ENCODE measurements at places on chromosomes 4 and X.

DNA sequence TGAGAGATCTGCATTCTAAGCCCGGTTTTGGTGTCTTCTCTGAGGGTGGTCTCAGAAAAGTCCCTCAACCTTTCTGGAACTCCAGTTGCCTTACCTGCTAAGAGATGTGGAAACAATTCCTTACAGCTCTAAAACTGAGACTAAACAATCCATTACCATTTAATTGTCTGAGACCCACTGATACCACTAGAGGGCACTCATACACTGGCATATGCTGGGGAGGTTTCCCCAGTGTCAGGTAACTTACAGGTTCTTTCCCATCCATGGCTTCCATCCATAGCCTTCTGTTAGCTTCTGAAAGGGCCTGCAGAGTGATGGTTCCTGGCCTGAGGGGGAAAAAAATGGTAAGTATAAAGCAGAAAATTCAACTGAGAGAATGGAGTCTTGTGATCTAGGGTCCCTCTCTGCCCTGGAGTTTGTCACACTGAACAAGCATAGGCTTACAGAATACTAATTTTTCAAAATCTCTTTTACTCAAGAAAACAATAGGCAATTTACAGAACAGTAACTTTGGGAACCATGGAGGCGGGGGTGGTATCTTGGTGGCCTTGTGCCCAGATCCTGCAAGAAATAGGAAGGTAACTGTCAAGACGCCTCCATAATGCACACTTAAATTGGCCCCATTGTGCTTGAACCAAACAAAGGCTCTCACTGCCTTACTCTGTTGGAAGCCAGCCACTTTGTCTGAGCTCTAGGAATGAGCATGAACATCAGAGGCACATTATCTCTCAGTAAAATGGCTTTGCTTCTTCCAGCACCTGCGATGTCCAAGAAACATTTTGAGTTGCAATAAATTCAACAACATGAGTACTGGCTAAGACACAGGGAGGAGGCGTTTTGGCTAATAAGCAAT lies 236.1 kb downstream of the OPHN1 start:
- ATAC-seq, result peak; percentile 72

GRCh38 chr4:153479101-153479500 lies 12.9 kb downstream of the TMEM131L start:
- no peak for ATAC-seq

GRCh38 chr4:88275949-88276515 lies 8.3 kb downstream of the PPM1K start:
- no peak for ATAC-seq

- no peak for ATAC-seq
Measured at GRCh38 chr4:23782778-23783437, 106.9 kb downstream of the PPARGC1A start.

GRCh38 chr4:43238585-43238984 lies 346.1 kb downstream of the GRXCR1 start:
- peak; percentile 57 for ATAC-seq

GRCh38 chrX:24760363-24761000 lies 66.8 kb downstream of the POLA1 start:
- no peak for ATAC-seq

GRCh38 chrX:50716706-50717105 lies 97.3 kb downstream of the SHROOM4 start:
- no peak for ATAC-seq

DNA sequence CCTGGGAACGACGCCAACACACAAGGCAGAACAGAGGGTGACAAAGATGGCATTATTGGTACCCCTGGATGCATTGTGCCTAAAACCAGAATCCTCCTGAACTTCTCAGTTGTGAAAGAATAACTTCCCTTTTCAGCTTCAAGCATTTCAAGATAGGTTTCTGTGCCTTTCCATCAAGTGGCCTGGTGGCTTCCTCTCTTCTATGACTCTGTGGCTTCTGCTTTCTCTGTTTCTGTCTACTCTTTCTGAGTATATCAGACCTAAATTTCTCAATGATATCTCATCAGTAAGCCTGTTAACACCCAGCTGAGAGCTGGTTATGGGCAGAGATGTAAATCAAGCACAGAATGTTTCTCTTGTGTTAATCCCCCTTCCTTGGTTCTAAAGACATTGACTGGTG lies 21.4 kb upstream of the FAM9B start:
- ATAC-seq, result no peak

DNA sequence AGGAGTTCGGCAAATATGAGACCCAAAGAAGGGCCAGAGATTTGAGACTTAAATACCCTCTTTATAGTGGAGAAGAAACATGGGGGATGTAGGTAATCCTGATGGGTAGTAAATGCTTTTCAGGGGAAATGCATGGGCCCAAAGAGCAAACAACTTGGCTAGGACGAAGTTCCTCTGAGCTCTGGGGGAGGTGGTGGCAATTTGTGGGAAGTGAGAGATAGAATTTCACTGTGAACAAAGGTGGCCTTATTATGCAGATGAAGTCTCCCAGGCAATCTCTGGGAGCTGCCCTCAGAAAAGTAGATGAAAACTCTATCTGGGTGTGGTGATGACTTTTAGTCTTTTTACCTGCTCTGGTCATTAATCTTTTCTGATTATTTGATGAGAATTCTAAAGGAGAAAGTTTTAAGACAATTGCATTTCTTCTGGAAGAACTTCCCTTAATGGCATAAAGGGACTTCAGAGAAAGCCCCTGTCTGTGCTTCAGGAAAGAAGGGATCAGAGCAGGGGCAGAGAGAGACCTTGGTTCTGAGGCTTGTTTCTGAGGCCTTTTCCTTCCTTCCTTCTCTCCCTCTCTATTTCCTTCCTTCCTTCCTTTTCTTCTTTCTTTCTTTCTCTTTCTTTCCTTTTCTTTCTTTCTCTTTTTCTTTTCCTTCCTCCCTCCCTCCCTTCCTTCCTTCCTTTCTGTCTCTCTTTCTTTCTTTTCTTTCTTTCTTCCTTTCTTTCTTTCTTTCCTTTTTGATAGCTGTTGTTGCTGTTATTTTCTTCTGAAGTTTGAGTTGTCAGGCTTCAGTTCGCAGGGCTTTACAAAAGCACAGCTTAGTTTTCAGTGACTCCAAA lies 37.5 kb upstream of the MAOA start:
- peak; percentile 63 for ATAC-seq

- ATAC-seq, result no peak
Measured at GRCh38 chrX:154298312-154298711, 2.7 kb downstream of the TKTL1 start.

DNA sequence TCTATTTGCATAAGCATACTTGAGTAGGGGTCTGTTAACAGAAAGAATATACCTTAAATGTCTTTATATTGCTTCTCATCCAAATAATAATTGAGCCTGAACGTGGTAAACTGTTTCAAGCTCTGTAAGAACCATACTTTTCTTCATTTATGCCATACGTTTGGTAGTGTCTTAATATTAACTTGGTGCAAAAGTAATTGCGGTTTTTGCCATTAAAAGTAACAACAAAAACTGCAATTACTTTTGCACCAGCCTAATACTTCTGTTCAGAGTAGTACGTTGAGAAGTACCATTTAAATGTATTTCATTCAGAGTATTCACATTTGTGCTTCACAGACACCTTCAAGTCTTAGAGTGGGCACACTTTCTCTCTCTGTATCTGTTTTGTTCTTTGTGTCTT lies 60.5 kb downstream of the DDIT4L start:
- ATAC-seq, result no peak

Data from motor neuron (in vitro differentiated cells).